ENCODE measurements at places on chromosomes 1 and 21. TPM values are rescaled to one million over a fixed set of nuclear protein-coding genes. Genes with fewer than 3 reads are reported as not detected.
A peak's percentile ranks its signal among the peaks of the same experiment; 100 is the strongest.

The FCRL4 gene
- not detected for total RNA-seq

DNA sequence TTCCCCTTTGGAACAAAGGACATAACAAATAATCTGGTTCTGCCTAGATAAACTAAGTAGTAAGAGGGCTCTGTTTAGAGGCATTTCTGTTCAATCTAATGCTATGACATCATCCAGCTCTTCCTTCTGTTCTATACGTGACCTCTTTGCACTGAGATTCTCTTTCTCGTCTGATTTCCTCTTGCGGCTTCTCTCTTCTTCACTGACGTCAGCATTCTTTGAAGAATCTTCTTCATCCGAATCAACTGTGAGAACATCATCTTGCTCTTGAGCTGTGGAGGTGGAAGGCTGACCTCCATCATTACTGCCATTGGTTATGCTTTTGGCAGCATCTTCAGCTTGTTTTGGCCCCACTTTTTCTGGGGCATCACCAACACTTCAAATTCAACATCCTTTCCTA, 130.4 kb downstream of the HS2ST1 start:
- DNase-seq = no peak

GRCh38 chr1:239805042-239805441, 286.6 kb upstream of the FMN2 start:
- no peak for DNase-seq

DNA sequence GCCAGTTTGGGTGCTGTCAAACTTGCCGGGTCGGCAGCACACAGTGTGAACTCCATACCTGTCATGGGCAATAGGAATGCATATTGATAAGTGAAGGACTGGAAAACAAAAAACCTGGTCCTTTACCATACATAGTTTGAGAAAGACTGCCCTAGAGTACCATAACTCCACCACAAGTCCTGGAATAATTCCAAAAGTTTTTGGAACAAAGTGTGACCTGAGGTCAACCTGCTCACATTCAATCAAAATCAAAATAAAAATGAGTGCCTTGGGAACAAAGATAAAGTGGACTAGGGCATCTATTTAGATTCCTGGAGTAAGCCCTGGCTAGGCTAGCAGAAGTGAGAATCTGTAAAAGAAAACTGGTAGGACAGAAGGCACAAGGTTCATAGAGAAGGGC, 7.6 kb downstream of the PEX19 start:
- no peak for DNase-seq

DNA sequence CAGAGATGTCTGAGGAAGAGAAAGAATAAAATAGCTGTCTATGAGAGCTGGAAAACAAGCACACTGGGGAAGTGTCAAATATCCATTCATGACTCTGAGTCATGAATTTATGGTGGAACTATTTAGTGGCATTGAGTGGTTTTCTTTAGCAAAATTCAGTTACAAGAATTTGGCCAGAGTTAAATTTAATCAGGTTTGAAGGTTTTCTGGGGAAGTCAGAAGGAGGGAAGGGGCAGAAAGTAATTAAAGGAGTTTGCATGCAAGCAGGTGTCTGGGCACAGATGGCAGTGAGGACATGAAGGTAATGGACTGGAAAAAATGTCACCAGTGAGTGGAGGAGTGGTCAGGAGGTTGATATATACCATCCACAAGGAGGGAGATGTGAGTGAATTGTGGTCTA, 121.9 kb upstream of the IVNS1ABP start:
- no peak for DNase-seq

- no peak for DNase-seq
These were observed 24.3 kb downstream of the LMOD1 start for GRCh38 chr1:201921952-201922558.

GRCh38 chr1:4585216-4585615, 69.2 kb upstream of the AJAP1 start:
- peak; percentile 11 for DNase-seq

DNA sequence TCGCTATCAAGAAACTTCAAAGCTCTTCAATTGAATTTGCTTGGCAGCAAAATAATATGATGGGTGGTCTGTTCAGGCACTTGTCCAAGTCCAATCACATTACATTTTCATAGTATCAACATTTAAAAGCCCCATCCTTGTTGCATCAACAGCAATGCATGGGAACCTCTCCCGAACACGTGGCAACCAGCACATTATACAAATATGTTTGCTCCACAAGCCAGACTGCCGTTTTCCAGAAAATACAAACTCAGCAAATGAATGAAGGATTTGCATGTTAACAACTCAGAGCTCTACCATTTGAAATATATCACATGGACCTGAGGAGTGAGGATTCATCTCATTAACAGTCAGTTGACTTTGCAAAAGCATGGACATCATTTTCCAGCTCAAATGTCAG, 20.0 kb upstream of the LYPLAL1 start:
- DNase-seq = no peak

- no peak for DNase-seq
These were observed 3.0 kb upstream of the DMRTA2 start for GRCh38 chr1:50426108-50426700.

DNA sequence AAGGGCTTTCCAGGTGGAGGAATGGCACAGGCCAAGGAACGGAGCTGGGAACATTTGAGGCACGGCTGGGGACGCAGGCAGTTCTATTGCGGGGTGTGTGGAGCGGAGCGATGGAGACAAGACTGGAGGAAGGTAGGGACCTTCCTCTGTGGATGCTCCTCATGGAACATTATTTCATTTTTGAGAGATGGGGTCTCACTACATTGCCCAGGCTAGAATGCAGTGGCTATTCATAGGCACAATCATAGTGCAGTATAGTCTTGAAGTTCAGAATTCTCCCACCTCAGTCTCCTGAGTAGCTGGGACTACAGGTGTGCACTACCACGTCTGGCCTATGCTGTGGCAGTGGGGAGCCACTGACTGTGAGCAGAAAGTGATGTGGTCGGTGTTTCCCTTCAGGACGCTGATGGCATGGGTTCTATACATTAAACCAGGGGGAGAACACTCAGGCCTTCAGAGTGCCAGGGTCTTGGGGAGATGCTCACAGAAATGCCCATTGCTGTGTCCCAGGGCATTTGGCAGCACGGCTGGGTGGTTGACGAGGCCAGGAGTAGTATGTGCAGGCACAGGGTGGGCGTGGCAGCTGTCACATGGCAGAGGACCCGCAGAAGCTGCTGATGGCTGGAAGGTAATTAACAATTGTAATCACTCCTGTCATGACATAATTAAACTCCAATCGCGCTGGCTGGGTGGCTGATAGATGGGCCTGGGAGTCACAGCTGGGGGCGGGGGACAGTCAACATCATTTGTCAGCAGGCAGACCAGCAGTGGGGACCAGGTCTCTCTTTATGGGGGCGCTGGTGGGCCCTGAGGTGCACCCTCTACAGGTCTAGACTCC, 40.8 kb upstream of the ACOT11 start:
- DNase-seq = no peak

DNA sequence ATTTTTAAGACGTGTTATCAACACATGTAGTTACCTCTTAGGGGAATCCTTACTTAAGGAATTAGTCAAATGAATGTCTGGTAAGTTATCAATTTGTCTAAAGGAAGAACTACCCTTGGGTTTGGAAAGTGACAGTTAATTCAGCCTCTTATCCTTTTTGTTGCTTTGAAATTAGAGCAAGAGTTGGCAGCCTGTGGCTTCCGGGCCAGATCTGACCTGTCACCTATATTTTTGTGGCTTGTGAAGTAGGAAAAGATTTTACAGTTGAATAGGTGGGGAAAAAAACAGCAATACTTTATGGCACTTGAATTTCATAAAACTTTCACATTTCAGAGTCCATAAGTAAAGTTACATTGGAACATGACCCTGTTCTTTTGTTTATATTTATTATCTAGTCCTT, 5.5 kb downstream of the MRPS6 start:
- no peak for DNase-seq

All from HT-29 (cell line).